ENCODE measurements at places on chromosomes 1 and 21.

- DNase-seq = peak; percentile 31
These were observed 106.7 kb upstream of the KLHDC7A start for GRCh38 chr1:18373882-18374493.

DNA sequence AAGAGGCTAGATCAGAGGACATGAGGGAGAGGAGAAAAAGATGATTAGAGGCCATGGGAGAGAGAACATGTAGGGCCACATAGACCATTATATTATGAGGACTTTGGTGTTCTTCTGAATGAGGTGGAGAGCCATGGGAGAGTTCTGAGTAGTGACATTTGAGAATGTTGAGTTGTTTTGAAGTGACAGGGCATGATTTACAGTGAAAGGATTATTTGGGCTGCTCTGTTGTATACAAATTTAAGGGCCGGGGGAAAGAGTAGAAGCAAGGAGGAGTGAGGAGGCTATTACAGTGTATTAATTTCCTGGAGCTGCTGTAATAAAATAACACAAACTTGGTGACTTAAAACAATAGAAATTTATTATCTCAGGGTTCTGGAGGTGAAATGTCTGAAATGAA is 102.5 kb upstream of the RGS4 start:
- no peak for DNase-seq

- no peak for DNase-seq
These were observed 30.4 kb upstream of the SNX27 start for GRCh38 chr1:151581451-151581850.

DNA sequence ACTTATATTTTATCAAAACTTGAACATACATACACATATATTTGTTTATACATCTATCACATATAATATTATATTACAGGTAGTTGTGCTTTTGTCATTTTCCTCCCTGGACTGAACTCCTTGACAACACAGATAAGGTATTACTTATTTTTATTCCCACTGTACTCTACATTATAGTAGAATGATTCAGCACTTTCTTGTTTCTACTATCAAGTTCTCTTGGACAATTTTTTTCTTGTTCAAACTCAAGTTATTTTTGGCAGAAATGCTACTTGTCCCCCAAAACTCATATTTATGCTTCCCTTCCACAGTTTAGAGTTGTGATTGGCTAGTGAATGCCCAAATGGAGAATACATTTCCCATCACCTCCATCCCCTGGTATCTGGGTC is 10.8 kb upstream of the PTPRC start:
- DNase-seq = no peak

- no peak for DNase-seq
These were observed 8.2 kb downstream of the CRYBG2 start for GRCh38 chr1:26345718-26346117.

- DNase-seq = no peak
These were observed 137.3 kb downstream of the PGBD5 start for GRCh38 chr1:230288641-230289349.

DNA sequence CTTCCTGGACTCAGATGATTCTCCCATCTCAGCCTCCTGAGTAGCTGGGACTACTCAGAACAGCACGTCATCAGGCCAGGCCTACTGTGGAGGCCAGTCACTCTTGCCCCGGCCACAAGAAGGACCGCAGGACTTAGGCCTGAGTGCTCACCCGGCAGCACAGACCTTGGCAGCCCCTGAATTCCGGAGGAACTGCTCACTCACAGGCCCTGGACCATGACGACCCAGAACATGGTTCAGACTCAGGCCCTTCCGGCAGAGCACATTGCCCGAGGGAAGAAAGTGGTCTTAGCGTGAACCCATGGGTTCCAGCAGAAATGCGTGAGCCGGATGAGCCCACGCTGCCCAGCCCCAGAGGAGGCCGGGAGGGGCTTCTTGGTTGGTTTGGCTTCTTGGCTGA is 177.3 kb upstream of the TMEM51 start:
- DNase-seq = no peak

DNA sequence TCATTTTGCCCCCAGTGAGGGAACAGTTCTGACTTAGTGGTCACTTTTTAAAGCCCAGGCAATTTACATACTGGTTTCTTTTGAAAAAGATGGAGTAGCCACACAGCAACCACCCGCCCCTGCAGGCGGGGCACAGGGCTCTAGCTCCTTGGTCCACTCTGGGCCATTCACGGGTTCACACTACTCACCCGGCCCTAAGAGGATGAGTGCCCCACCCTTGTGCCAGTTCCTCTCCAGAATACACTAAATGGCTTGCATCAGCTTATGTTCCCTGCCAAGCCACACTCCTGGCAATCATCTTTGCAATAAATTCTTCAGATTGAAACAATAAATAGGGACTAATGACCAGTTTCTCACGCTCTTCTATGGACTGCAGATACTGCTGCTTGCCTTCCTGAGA is 15.7 kb upstream of the ATP13A2 start:
- no peak for DNase-seq

- no peak for DNase-seq
These were observed 11.7 kb upstream of the SYPL2 start for GRCh38 chr1:109454497-109455133.

DNA sequence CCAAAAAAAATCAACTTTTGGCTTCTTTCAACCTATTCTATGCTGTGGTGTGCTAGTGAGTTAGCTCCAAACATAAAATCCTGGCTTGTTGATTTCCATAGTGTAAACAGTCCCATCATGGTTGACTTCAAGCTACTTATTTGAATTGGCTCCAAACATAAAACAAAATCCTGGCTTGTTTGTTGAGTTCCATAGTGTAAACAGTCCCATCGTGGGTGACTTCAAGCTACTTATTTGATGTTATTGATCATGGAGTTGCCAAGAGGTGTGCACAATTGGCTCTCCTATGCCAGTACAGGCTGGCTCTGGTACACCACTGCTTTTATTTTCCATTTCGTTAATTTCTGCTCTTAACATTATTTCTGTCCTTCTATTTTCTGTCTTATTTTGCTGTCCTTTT is 1.8 kb upstream of the COA6 start:
- DNase-seq = no peak

GRCh38 chr1:60153961-60154360 is 80.4 kb upstream of the C1orf87 start:
- no peak for DNase-seq

GRCh38 chr21:26914557-26914956 is 52.3 kb downstream of the ADAMTS5 start:
- DNase-seq = no peak

GRCh38 chr1:112762541-112763500 is 47.7 kb upstream of the PPM1J start:
- no peak for DNase-seq

DNA sequence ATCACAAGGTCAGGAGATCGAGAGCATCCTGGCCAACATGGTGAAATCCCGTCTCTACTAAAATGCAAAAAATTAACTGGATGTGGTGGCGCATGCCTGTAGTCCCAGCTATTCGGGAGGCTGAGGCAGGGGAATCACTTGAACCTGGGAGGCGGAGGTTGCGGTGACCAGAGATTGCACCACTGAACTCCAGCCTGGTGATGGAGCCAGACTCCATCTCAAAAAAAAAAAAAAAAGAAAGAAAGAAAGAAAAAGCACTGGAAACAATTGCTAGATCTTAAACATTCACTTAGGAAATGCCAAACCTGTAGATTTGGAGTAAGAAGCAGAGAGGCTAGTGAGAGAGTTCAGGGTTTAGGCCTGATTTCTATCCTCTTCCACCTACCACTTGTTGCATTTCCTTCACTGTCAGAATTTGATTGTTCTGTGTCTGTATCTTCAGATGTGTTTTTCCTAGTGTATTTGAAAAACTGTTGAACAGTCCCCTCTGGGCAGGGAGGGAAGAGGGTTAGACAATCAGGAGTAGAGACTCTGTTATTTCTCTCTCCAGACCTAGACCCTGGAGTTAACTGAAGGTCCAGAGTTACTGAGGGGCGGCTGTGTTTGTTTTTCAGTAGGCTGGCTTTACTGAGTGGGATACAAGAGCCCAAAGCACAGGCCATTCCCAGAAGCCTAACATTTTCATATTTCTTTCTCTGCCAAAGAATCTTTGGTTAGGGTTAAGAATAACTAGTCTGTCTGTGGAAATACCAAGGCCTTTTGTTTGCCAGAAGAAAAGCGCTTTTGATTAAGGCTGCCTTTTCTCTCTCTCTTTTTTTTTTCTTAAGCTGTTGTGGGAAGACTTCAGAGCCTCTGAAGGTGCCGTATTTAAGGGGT is 31.1 kb upstream of the MACF1 start:
- DNase-seq = no peak
